ENCODE measurements at places on chromosomes 12 and 14.

- no peak for DNase-seq
Measured at GRCh38 chr14:72565149-72565559, 328.7 kb downstream of the DPF3 start.

- DNase-seq = no peak
Measured at GRCh38 chr14:105107351-105107750, 42.1 kb upstream of the GPR132 start.

- DNase-seq = no peak
Measured at GRCh38 chr14:89616852-89617341, 199.9 kb upstream of the FOXN3 start.

- no peak for DNase-seq
Measured at GRCh38 chr12:115752913-115753726, 524.4 kb downstream of the MED13L start.

DNA sequence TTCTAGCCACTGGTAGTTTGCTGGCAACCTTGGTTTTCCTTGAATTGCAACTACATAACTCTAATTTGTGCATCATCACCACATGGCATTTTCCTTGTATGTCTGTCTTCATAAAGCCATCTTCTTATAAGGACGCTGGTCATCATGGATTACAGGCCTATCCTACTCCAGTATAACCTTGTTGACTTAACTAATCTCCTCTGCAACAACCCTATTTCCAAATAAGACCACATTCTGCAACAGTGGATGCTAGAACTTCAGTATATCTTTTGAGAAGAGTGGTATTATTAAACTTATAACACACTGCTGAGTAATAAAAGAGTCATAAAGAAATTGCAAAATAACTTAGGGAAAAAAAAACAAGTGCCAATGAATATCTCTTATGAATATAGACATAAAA is 511.8 kb upstream of the FOXG1 start:
- DNase-seq = no peak

DNA sequence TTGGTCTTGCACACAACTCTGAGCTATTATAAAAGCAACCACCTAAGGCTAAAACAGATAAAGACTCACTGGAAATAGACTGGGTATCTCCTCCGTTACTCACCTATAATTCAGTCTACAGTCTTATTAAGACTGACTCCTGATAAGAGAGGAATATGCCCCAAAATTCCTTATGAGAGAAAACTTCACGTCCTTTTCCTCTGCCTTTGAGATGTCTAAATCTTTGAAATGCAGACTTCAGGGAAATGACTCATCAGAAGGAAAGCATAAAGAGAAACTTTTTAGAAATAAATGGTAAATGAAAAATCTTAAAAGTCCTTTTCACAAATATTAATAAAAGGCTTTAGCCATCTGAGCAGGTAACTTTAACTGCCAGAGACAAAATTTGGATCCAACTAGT is 187.5 kb upstream of the RTL1 start:
- no peak for DNase-seq

GRCh38 chr12:15230137-15230536 is 8.9 kb upstream of the RERG start:
- no peak for DNase-seq

DNA sequence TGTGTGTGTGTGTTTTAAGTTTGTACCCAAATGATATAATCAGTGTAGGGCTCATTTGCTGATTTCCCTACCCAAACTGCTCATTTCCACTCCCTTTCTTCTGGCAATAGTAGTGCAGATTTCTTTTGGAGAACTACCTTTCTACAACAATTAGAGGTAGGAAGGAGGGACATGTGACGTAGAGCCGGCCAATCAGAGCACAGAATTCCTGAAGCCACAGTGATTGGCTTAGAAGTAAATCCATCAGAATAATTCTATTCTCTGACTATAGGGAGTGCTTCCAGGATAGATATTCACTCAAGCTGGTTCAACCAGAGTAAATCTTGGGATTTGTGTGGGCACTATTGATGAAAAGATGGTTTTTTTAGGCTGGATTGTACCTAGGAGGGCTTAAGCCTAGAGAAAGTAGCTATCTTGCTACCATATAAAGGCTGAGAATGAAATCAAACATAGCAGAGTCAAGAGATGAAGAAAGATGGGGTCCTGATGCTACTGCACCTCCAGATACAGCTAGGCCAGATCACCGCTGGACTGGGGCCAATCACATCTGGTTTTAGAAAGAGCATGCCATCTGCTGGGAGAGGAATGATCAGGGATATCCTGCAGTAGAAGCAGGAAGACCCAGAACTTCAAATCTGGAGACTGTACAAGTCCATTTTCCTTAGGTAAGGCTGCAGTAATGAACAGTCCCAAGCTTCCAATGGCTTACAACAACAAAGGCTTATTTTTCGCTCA is 54.1 kb upstream of the NUAK1 start:
- DNase-seq = no peak

- no peak for DNase-seq
Measured at GRCh38 chr12:124939079-124939420, 24.6 kb upstream of the UBC start.

DNA sequence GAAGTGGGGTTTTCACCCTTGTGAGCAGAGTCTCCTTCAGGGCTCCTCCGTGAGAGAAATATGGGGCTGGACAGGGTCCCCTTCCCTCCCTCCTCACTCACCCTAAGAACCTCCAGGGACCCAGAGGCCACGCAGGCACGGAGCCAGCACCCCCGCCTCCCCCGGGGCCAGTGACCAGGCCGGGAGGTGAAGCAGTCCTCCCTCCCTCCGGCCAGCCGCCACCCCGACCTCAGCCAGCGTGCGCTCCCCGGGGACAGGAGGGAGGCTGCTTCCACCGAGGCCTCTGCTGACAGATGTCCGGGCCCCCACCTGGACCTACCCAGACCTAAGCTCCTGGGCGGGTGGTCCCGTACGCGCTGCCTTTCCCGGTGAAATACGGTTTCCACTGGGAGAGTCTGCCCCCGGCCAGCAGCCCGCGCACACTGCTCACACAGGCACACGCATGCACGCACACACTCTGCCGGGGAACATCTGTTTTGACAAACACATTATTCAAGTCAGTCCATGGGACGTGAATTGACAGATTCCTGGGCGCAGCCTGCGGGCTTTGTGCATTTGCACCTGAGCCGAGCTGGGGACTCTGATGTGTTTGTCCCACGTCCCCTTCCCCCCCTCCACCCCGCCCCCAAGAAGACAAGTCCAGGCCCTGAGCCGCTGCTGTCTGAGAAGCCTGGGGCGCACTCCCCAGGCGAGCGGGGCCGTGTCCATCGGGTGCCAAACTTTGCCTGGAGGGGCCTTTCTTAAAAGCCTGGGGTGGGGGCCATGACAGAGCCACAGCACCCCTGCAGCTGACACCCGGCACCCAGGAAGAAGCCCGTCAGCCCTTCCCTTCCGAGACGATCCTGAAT is 725 bp downstream of the RIMBP2 start:
- no peak for DNase-seq

GRCh38 chr14:48027115-48027514 is 351.7 kb upstream of the MDGA2 start:
- no peak for DNase-seq

GRCh38 chr12:41485203-41485602 is 297.1 kb downstream of the PDZRN4 start:
- no peak for DNase-seq

DNA sequence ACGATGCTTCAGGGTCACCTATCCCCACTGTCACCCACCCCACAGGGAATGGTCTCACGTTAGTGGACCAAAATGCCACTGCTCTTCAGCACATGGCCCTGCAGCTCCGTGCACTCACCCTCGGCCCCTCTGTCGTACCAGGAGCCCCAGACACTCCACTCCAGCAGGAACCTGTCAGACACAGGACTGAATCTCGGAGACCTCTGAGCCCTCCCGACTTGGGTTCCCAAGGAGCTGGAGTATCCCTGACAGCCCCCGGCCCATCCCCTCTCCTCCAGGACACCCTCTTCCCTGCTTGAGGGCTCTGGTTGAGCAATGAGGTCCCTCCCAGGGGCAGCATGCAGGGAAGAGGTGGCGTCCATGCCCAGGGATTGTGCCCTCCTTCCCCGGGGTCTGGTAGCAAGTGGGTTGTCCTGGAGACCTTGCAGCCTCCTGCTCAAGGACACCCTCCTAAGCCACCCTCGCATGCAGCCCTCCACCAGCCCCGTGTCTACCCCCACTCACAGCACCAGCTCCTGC is 20.4 kb upstream of the LRTM2 start:
- no peak for DNase-seq

DNA sequence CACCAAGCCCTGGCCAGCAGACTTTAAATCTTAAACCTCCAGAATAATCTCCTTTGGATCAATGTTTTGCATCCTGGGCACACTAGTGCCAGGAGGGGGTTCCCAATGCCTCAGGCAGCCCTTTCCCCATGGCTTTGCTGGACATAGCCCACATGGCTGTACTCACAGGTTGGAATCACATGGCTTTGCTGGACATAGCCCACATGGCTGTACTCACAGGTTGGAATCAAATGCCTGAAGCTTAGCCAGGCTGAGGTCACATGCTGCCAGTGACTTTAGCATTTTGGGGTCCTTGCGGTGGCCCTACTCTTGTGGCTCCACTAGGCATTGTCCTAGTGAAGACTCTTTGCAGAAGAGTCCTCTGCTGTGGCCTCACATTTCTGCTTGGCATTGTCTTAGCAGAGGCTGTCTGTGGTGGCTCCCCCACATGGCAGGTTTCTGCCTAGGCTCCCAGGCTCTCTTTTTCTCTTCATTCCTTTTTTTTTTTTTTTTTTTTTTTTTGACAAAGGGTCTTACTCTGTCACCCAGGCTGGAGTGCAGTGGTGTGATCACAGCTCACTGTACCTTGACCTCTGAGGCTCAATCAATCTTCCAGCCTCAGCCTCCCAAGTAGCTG is 13.0 kb downstream of the FLVCR2 start:
- no peak for DNase-seq

GRCh38 chr12:6961695-6962284 is 8.7 kb downstream of the PHB2 start:
- DNase-seq = peak; percentile 43

- DNase-seq = no peak
Measured at GRCh38 chr14:66459603-66460002, 26.6 kb upstream of the CCDC196 start.

GRCh38 chr14:103552846-103553210 is 9.6 kb downstream of the BAG5 start:
- no peak for DNase-seq

- no peak for DNase-seq
Measured at GRCh38 chr14:104979758-104980610, 1.8 kb upstream of the AHNAK2 start.

- DNase-seq = no peak
Measured at GRCh38 chr14:31967669-31967975, 109.5 kb upstream of the ARHGAP5 start.

DNA sequence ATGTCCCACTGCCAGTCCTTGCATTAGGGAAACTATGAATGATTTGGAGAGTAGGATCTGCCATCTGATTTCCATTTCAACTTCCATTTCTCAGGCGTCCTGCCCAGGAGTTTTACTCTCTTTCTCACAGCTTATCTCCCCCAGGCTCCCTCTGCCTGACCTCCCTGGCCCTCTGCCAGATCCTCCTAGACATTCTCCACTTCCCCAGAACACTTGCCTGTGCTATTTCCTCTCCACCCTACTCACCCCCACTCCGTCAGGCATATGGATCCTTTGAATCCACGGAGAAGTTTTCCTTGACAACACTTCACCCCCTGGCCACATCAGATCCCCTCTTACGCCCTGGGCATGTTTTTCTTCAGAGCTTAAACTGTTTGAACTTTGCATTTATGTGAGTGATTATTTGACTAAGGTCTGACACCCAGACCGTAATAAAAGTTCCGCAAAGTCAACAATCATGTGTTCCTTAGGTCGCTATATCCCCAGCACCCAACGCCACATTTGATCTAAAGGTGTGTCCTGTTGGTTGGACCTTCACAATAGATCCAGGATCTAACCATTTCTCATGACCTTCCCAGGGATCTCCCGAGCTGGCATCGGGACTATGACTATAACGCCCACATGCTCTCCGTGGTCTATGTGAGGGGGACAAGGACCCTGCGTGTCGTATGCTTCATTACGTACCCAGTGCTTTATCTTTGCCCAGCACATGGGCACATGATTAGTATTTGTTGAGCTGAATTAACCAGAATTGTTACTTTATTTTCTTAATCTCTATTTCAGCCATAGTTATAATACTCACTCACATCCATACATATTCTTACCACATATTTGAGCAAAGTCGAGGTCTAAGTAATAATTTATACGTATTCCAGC is 255.8 kb upstream of the FOXN3 start:
- no peak for DNase-seq

DNA sequence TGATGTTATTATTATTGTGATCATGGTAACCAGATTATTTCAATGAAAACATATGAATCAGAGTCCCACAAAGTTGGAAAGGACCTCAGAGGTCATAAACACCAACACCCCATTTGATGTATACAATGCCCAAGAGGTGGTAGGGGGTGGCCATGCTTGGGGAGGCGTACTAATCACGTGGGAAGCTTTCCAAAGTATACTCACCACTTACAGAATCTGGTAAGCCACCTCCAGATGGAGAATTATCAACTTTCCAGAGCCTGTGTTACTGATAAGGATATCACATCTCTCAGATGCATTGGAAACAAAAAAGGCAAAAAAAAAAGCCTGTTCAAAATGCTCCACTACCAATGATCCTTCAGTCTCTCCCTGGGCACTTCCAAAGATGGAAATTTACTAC is 8.4 kb downstream of the DAD1 start:
- no peak for DNase-seq

DNA sequence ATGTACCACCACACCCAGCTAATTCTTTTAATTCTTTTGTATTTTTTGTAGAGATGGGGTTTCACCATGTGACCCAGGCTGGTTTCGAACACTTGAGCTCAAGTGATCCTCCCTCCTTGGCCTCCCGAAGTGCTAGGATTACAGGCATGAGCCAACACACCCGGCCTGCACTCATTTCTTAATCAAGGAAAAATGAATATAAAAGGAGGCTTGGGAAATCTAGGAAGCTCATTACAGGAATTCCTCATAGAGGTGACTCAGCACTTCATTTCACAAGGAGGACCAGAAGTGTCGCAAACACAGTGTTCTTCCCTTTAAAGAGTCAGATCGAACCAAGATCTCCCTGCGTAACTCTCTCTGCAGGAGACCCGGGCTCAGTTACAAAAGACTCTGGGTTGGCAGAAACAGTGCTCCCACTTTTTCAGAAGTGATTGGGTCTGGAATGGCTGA is 30.3 kb downstream of the NFKBIA start:
- no peak for DNase-seq

- DNase-seq = no peak
Measured at GRCh38 chr12:113391145-113391544, 12.5 kb downstream of the SDS start.

DNA sequence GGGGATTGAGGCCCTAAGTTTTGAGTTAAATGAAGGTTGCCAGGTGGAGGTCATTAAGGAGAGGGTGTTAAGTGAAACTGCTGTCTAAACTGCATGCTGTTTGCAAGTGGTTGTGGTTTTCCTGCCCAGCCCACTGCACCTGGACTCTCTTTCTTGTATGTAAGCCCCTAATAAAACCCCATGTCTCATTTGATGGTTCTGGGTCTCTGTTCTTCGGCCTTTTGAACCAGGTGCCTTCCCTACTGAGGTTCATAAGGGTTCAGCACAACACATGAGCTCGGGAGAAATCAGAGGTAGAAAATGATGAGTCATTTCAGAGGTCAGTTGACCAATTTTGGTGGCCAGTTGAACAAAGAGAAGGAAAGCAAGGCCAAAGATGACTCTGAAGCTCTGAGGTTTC is 382.5 kb downstream of the RPS29 start:
- DNase-seq = no peak

Data from NCI-H524 treated with DMSO at 0.1 percent for 48 hours (cell line).